Naive thymus-derived CD4-positive, alpha-beta T cell (primary cell): ENCODE measurements at places on chromosomes 1 and 21.
A peak's percentile ranks its signal among the peaks of the same experiment; 100 is the strongest.

GRCh38 chr1:98849969-98850636, 154.6 kb downstream of the PLPPR5 start:
- H3K4me1 ChIP-seq = peaks cover 20% of the 10 kb centered on the region
- peak; percentile 29 for DNase-seq
- H3K27ac ChIP-seq = no peak overlapping the region

DNA sequence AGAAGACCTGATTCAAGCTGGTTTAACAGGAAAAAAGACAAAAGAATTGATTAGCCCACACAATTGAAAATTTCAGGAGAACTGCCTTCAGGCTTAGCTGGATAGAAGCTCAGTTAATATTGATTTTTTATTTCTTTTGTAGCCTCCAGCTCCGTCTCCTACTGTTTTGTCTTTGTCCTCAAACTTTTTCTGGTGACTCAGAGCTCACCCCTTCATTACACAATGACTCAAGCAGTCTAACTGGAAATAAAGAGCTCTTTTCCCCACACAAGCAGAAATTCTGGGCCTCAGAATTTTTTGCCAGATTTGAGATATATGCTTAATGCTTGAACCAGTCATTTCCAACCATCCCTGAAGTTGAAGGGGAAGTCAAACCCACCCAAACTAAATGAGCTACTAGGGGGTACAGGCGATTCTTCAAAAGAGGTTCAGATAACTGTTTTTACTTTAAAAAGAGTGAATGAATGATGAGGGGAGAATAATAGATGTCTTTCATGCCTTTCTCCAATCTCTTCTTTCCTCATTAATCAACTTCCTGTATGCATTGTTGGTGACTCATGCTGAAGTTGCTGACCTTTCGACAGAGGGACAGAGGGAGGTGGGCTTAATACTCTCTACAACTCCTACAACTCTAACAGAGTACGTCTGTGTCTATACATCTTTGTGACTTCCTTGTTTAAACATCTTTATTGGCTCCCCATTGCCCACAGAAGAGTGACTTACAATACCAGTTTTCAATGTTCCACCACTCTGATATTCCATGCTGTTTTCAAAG, 6.2 kb upstream of the ACP6 start:
- DNase-seq = no peak
- H3K27me3 ChIP-seq = peaks cover 2% of the 10 kb centered on the region
- no peaks in the 10 kb centered on the region for H3K4me1 ChIP-seq
- no peak overlapping the region for H3K27ac ChIP-seq
- no peak overlapping the region for H3K4me3 ChIP-seq
- H3K36me3 ChIP-seq = no peaks in the 10 kb centered on the region

DNA sequence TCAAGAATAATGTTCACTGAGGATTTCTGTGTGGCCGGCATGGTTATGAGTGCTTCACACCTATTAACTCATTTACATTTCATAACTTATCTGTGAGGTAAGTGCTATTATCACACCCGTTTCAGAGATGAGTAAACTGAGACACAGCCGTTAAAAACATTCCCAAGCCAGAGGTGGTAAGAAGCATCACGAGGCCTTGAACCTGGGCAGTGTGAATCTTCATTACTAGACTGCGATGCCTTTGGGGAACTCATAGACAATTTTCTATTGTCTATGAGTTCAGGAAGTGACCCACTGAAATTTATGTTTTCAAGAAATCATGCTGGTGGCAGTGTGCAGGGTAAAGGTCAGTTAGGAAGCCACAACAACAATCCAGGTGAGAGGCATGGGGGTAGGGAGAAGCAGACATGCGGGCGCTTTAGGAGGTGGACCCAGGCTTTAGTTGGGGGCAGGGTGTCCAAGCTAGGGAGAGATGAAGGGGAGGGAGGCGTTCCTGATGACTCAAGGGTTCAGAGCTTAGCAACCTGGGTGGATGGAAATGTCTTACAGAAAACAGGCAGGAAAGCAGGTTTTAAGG, 14.5 kb downstream of the GNG12 start:
- H3K36me3 ChIP-seq = no peaks in the 10 kb centered on the region
- H3K4me1 ChIP-seq = no peaks in the 10 kb centered on the region
- no peak for DNase-seq
- H3K27ac ChIP-seq = no peak overlapping the region

DNA sequence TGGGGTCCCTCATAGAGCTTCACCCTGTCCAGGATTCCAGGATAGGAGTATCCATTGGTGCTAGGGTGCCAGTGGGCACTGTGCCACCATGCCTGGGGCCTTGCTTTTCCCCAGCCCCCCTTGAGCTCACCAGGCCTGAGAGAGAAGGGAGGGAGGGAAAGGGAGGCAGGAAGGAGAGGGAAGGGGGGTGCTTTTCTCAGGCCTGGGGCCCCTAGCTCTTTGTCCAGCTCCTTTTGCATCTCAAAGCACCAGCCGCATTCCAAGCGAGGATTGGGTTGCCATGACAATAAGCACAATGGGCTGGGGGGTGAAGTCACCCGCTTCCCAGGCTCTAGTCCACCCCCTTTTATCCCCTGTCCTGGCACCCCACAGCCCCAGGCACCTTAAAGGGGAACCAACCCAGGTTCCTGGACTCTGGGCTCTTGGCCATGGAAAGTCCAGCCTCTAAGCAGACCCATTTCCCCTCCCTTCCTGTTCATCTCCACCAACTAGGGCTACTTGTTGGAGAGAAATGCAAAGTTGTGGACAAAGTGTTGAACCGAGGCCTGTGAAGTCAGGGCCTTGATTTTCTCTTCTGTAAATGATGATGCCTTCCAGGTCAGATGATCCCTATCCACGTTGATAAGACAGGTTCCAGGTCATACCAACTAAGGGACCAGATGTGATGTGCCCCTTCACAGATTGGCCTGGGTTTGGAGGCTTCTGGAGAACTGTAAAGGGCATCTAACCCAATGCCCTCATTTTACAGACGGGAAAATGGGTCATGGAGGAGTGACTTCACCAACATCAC, 11.4 kb downstream of the THBS3 start:
- H3K4me1 ChIP-seq = peaks cover 11% of the 10 kb centered on the region
- no peak overlapping the region for H3K27ac ChIP-seq
- no peaks in the 10 kb centered on the region for H3K27me3 ChIP-seq
- H3K4me3 ChIP-seq = no peak overlapping the region

- no peaks in the 10 kb centered on the region for H3K36me3 ChIP-seq
- no peak overlapping the region for H3K4me3 ChIP-seq
- no peak for DNase-seq
- H3K27me3 ChIP-seq = no peaks in the 10 kb centered on the region
- no peaks in the 10 kb centered on the region for H3K4me1 ChIP-seq
- no peak overlapping the region for H3K27ac ChIP-seq
These were observed 66.6 kb downstream of the SCMH1 start for GRCh38 chr1:41175546-41175945.

DNA sequence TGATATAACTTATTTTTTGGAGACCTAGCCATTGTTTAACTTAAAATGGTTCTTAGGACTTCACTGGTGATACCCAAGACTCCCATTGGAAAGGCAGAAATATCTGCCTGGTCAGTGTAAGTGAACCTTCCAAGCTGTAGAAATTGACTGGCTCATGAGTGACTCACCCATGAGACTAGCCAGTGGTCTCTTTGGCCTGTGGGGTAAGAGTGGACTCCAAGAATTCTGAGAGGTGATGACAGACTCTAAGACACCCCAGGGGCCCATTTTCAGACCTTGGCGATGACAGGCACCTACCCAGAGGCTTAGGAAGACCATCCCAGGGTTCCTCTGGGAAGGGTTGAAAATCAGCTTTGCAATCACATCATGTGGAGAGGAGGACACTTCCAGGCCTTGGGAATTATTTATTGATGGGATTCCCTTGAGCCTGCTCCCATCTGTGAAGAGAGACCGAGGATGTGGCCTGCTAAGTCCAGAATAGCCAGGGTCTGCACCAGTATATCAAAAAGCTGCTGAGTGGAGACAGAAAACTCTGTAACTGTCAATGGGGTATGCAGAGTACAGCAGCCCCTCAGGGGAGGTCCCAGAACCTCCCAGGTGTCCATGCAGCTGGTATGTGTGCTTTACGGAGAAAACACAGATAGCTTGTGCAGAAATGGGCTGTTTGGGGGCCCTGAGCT, 78.9 kb downstream of the KAZN start:
- no peak overlapping the region for H3K27ac ChIP-seq
- no peaks in the 10 kb centered on the region for H3K27me3 ChIP-seq
- H3K4me1 ChIP-seq = no peaks in the 10 kb centered on the region
- H3K36me3 ChIP-seq = no peaks in the 10 kb centered on the region
- no peak overlapping the region for H3K4me3 ChIP-seq
- no peak for DNase-seq

DNA sequence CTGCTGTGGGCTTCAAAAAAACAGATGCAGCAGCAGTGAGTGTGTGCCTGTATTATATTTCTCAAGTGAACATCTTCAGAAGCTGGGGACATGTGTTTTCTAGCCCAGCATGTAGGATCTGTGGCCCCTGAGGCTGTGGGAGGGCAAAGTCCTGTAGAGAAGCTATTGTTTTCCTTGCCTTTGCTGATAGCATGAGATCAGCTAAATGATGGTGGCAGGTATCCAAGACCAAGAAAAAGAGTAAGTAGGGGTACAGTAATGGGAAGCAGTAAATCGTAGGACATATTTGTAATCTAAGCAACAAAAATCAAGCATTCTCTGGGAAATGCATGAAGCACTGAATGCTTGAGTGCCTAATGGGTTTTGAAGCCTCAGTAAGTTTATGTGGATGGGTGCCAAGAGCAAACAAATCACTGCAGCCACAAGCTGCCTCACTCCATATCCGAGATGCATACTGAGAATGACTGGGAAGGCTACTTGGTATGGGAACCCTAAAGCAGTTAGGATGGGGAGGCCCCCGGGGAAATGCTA, 98.3 kb downstream of the CD58 start:
- H3K4me1 ChIP-seq = no peaks in the 10 kb centered on the region
- H3K27me3 ChIP-seq = no peaks in the 10 kb centered on the region
- H3K27ac ChIP-seq = no peak overlapping the region
- H3K4me3 ChIP-seq = no peak overlapping the region

GRCh38 chr1:223323491-223324484, 40.2 kb downstream of the SUSD4 start:
- peaks cover 26% of the 10 kb centered on the region for H3K4me1 ChIP-seq
- no peaks in the 10 kb centered on the region for H3K27me3 ChIP-seq
- DNase-seq = no peak

DNA sequence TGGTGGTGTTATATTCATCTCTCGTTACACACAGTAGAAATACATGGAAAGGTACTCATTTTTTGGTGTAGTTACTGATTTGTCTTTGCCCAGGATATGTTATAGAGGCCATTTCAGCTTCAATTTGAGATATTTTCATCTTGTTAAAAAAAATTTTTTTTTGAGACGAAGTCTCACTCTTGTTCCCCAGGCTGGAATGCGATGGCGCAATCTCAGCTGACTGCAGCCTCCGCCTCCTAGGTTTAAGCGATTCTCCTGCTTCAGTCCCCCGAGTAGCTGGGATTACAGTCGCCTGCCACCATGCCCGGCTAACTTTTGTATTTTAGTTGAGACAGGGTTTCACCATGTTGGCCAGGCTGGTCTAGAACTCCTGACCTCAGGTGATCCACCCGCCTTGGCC, 19.0 kb downstream of the MORC3 start:
- H3K4me3 ChIP-seq = no peak overlapping the region
- peaks cover 13% of the 10 kb centered on the region for H3K36me3 ChIP-seq
- DNase-seq = no peak
- no peaks in the 10 kb centered on the region for H3K4me1 ChIP-seq

DNA sequence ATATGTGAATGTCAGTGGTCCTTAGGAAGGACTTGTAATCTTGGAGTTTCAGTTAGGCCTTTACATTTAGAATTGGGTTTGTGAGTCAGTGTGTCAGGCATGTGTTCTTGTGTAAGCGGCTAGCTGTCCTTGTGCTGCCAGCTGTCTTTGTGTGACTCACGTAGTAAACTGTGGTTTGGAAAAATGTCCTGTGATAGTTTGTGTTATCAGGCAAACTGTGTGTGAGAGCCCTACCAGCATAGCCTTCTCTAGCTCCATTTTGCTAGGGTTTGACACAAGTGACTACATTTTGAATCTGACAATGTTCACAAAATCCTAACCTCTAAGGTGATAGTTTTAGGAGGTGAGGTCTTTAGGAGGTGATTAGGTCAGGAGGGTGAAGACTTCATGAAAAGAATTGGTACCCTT, 6.9 kb upstream of the SLC35D1 start:
- H3K27ac ChIP-seq = no peak overlapping the region
- H3K27me3 ChIP-seq = no peaks in the 10 kb centered on the region
- no peaks in the 10 kb centered on the region for H3K4me1 ChIP-seq
- DNase-seq = no peak
- H3K4me3 ChIP-seq = no peak overlapping the region

- no peak overlapping the region for H3K4me3 ChIP-seq
- H3K4me1 ChIP-seq = peaks cover 4% of the 10 kb centered on the region
- H3K27ac ChIP-seq = no peak overlapping the region
- peak; percentile 67 for DNase-seq
These were observed 15.2 kb downstream of the POGZ start for GRCh38 chr1:151443846-151444782.

DNA sequence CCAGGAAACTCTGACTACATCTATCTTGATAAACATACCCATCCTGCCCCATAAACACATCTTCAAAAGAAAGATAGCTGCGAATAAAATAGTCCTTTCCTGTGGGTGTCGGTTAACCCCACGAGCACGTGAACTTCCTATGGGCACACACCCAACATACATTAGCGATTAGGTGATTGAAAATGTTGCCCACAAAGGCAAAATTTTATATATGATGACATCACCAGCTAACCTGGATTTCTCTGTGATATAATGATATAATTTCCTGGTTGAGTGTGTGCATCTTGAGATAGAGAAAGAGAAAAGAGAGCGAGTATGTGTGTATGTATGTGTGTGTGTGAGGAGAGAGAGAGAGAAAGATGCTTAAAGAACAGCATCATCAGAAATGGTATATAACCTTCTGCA, 296.1 kb downstream of the PTPRC start:
- H3K36me3 ChIP-seq = no peaks in the 10 kb centered on the region
- no peaks in the 10 kb centered on the region for H3K27me3 ChIP-seq
- DNase-seq = no peak
- H3K4me3 ChIP-seq = peak overlapping the region; percentile 47
